ENCODE measurements at places on chromosomes 3 and 15. TPM values are rescaled to one million over a fixed set of nuclear protein-coding genes. Genes with fewer than 3 reads are reported as not detected.

Gene NR2E3
- not detected for total RNA-seq

GRCh38 chr3:11167590-11167989 is 13.3 kb downstream of the HRH1 start:
- no peaks in the 10 kb centered on the region for H3K4me1 ChIP-seq
- DNase-seq = no peak
- no peak overlapping the region for H3K4me3 ChIP-seq

Gene MME
- total RNA-seq = 0.52 TPM

GRCh38 chr3:189626286-189626685 is 4.9 kb upstream of the TP63 start:
- H3K27me3 ChIP-seq = no peaks in the 10 kb centered on the region
- no peaks in the 10 kb centered on the region for H3K4me1 ChIP-seq
- no peak overlapping the region for H3K4me3 ChIP-seq
- H3K27ac ChIP-seq = no peak overlapping the region

Gene HIGD2B
- not detected for total RNA-seq

Gene DAG1
- 177 TPM for total RNA-seq

DNA sequence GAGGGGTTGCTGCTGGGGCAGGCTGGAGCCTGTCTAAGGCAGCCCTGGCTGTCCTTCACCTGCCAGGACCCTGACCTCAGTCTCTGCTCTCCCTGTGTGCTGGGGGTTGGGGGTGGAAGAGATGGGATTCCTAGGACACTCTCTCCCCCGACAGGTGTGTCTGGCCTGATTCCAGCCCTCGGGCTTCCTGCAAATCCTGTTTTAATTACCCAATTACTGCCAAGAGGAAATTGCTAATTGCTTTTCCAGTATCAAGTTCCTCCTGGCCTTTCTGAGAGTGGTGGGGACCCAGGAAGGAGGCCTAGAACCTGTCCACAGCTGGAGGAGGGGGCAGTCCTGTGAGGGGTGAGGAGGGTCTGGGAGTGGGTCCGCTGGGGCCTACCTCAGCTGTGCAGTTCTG is 15.8 kb downstream of the PLXNA1 start:
- H3K27me3 ChIP-seq = no peaks in the 10 kb centered on the region
- H3K4me1 ChIP-seq = no peaks in the 10 kb centered on the region
- no peak for DNase-seq
- H3K27ac ChIP-seq = no peak overlapping the region
- no peaks in the 10 kb centered on the region for H3K36me3 ChIP-seq

Data from Caco-2 (cell line).